Activated CD4-positive, alpha-beta T cell treated with anti-CD3 and anti-CD28 coated beads, Interleukin-2, amount 10 ng/mL, durations not matched to agents 24 days and 14 days (primary cell): ENCODE measurements at places on chromosomes 7 and 10.

- no peak for DNase-seq
Observed at GRCh38 chr7:135434047-135434446, 75.9 kb downstream of the CNOT4 start.

- DNase-seq, result no peak
Observed at GRCh38 chr10:28593811-28594210, 60.9 kb downstream of the WAC start.

GRCh38 chr10:128721963-128722445 is 595.8 kb upstream of the MKI67 start:
- DNase-seq, result no peak

GRCh38 chr7:1533547-1534329 is 3.2 kb downstream of the MAFK start:
- DNase-seq, result peak; percentile 69
